HuH-7 (cell line): ENCODE measurements at places on chromosomes 2 and 18.

DNA sequence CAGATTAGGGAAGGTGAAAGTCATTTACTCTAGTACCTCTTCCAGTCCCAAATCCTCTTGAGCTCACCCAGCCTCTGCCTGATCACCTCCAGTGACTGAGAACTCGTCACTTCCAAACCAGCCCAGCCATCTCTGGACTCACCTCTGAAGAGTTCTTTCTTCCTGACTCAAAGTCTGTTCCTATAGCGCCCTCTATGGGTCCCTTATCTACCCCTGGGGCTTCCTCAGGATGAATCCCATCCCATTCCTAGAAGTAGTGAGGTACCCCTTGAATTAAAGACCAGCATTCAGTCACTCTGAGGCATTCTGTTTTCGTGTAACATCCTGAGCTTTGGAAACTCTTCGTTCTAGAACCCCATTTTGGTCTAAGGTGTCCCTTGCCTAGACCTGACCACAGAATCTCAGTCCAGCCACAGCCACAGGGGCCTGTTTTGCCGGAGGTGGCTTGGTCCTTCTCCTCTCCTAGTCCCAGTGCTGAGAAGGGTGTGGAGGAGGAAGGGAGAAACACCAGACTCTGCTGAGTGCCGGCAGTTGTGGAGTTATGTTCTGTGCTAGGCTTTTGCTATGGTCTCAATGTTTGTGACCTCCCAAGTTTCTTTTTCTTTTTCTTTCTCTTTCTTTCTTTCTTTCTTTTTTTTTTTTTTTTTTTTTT lies 32.7 kb downstream of the SIX3 start:
- peak; percentile 63 for DNase-seq

GRCh38 chr2:66270247-66270646 lies 164.7 kb upstream of the MEIS1 start:
- no peak for DNase-seq

DNA sequence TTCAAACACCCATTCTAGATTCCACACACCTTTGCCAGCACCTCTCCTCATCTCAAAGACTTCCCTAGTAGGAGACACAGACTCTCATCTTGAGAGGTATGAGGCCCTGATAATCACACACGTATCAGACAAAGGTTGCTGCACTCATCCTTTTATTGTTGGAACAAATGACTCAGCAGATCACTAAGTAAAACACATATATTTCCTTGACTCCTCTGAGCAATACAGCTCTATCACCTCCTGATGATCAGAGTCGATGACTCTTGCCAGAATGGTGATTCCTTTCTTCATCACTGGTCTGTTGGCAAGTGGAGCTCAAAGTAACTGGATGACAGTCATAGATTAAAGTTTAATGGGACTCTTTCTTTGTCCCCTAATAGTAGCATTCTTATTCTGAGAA lies 1049.2 kb upstream of the ZEB2 start:
- no peak for DNase-seq

DNA sequence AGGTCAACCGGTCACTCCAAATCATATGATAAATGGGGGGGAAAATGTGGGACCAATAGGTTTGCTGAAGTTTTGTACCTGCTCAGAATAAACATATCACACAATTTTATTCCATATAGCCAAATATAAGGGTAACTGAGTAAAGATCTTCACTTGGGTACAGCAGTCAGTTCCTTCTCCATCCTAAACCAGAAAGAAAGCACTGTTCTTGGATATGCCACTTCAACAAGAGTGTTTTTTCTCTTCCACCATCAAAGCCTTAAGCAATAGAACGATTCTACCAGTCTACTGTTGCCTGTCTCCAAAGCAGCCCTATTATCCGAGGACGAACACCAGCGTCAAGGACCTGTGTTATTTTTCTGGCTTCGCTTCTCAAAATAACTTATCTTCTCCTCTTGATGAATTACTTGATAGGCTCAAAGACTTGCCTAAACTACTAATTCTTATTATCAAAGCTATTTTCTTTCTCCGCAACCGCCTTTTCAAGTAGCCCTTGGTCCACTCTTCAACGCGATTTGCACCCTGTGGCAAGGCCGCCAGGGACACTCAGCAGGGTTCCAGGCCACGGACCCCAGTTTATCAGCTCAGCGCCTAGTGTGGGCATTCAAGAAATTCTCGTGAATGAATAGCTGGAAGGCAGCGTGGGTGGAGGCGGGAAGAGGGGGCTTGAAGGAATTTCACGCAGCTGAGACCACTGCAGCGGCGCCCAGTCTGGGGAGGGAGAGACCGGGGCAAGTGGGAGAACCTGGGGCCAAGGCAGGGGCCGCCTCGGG lies 646 bp downstream of the ALS2 start:
- peak; percentile 18 for DNase-seq

DNA sequence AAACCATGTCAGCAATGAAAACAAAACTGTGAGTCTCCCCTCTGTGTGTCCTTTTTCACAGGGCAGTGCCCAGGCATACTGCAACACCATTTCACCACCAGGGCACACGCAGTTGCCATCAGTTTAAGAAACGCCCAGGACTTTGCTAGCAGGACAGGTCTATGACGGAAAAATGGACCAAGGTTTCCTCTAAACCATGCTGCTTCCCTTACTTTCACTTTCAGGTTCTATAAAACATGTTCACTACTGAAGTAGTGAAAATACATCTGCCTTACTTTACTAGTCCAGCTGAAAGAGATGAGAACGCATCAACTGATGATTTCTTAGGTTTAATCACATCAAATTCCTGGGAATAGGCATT lies 110.5 kb downstream of the TCF4 start:
- DNase-seq, result no peak

DNA sequence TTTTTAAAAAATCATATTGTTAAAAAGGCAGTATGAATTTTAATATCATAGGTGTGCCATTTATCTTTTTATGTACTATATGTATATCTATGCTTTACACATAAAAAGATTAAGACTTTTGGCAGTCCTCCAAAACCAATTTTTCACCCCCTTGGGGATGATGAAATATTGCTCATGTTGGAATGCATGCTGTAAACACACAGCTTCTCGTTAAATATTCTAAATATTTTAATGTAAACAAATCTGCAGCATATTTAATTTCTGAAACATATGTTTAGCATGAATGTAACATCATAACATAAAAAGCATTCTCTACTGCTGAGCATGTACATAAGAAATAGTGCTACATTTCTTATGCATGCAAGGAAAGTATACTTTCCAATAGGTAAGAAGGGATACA lies 484.3 kb upstream of the LRATD1 start:
- DNase-seq, result no peak
